Activated T-cell treated with anti-CD3 and anti-CD28 coated beads for 1 hour (primary cell): ENCODE measurements at places on chromosomes 5 and 9.

DNA sequence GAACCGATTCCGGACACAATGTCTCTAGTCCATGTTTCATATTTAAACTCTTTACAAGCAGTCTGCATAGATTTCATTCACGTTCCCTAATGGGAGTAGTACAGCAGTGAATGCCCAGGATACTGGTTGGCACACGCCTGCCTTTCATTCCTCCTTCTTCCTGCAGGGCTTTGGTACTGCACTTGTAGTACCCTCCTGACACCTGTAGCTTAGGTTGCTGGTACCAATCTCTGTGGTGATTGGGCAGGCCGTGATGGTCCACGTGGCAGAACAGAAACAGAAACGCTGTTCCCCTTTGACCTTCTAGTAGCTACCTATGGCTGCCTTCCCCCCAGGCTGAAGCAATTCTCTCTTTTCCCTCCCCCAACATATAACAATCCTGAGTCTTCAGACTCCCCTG, 107.3 kb upstream of the MEGF10 start:
- no peak for DNase-seq

DNA sequence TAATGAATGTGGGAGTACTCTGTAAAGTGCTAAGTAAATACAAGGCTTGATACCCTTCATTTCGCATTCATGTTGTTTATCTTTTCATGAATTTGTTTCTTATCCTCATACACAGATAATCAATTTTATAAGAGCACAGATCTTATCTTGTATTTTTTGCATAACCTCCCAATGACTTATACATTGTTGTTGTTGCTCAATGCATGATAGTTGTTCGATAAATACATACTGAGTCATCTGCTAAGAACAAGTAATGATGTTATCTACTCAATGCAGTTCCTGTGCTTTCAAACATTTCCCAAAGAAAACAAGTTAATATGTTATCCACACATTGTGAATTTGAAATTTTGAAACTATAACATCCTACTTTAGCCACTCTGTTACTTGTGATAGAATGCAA, 60.7 kb downstream of the TAF11L14 start:
- DNase-seq = no peak

DNA sequence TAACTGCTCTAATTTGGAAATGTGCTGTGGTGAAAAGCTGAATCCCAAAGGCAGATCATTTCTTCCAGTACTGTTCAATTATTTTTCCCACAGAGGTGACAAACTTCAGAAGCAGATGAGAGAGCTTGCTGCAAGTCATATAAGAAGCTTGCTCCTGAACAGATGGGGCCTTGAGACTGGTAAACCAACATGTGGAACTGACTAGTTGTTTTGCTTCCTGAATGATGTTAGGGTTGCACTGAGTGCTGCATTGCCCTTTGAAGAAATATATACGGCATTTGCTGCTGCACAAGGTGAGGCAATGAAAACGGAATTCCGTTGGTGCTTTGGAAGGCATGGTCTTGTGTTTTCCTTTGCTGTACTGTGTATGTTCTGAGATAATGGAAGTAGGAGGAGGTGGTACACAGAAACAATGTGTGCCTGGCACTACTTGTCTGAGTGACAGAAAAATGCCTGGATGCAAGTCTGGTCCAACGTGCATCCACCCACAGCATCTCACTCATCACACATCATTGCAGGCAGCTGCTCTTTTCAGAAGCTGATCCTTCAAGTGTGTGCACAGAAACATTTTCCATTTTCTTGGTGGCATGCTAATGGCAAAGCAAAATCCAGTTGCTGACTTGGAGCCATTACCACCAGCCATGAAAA, 76.9 kb downstream of the ANKH start:
- no peak for DNase-seq

DNA sequence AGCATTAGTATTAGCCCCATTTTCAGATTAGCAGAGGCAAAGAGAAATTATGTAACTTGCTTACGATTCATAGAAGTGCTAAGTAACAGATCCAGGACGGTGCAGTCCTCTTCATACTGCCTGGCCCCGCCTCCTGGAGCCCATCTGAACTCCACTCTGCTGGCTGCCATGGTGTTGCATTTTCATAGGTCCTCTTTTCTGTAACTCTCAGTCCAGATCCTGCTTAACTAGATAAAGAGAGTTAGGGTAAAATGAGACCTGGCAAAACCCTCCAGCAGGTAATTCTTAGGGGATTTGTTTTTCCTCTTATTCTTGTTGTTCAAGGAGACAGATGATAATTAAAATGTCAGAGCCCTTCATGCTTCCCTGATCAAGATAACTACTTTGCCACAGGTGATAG, 135.1 kb upstream of the EFNA5 start:
- DNase-seq = no peak

- DNase-seq = no peak
Observed at GRCh38 chr5:74035521-74035937, 409.5 kb downstream of the ARHGEF28 start.

GRCh38 chr5:33372721-33373472, 67.9 kb upstream of the TARS1 start:
- DNase-seq = no peak

- no peak for DNase-seq
Observed at GRCh38 chr9:84027201-84027600, 46.6 kb downstream of the RMI1 start.

DNA sequence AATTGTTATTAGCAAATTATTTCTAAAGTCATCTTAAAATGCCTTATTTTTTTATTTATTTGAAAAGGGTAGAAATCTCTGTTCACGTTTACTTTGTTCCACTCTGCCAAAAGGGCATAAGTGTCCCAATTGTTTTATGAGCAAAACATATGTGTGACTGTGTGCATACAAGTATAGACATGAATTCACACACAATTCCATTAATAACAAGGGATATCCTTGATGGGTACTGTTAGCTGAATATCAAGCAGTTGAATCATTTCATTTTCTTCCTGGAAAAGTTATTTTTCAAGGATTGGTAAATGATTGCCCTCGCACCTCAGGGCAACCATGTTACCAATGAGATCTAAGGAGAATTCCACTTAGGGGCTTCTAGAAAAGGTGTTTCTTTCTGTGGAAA, 92.1 kb upstream of the TAF11L2 start:
- DNase-seq = no peak

DNA sequence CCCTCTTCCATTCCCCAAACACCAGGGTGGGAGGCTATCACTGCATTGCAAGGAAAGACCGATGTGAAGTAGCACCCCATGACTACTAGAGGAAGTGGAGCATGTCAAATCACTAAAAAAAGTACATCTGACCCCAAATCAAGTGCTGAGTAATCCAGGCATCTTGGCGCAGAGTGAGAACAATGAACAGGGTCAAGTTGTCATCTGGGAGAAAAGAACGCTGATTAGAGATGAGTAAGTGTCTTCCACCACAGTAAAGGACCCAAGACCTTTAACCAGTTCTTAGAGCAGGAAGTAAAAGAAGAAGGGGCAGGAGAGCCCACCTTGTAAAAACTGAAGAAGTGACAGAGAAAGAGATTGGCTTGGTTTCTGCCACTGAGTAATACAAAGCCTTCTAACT, 75.0 kb upstream of the RAD23B start:
- no peak for DNase-seq

DNA sequence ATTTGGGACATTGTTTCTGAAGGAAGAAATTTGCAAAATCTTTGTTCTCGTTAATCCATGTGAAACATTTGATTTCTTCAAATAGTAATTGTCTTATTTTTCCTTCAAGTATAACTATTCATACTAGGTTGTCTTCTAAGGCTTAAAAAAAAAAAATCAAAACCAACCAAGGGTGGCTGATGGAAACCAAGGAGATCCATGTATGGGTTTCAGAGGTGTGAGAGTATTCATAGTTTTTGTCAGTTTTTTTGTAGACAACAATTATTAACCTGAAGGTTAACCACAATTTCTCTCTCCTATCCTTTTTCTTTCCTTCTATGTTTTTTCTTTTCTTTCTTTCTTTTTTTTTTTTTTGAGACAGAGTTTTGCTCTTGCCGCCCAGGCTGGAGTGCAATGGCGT, 35.4 kb downstream of the KDM4C start:
- DNase-seq = no peak

GRCh38 chr5:475704-476101, 32.7 kb downstream of the EXOC3 start:
- no peak for DNase-seq

DNA sequence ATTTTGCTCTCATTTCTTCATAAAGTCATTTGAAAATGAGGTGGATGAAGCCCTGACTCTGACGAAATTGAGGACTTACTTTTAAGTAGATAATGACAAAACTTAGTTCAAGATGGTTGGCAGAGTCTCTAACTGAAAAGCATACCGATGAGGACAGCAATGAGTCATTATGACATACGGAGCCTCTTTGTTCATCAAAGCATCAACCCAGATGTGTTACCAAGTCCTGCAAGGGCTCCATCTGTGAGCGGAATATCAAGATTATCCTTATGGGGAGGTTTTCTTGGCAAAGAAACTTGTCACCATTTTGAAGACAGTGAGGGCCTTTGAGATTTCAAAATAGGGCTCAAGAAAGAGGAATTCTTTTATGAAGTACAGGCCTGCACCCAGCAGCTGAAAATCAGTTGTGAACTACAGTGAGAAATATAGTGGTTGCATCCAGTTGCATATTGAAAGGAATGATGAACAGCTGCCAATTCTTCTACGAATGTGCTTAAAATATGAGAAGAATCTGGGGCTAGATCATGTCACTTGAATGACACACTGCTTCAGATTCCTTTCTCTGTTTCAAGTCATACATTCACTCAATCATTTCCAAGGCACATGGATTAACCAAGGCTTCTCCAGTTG, 86.6 kb upstream of the SLC24A2 start:
- no peak for DNase-seq

- DNase-seq = no peak
Observed at GRCh38 chr9:114906922-114907571, 23.3 kb downstream of the TNFSF8 start.

DNA sequence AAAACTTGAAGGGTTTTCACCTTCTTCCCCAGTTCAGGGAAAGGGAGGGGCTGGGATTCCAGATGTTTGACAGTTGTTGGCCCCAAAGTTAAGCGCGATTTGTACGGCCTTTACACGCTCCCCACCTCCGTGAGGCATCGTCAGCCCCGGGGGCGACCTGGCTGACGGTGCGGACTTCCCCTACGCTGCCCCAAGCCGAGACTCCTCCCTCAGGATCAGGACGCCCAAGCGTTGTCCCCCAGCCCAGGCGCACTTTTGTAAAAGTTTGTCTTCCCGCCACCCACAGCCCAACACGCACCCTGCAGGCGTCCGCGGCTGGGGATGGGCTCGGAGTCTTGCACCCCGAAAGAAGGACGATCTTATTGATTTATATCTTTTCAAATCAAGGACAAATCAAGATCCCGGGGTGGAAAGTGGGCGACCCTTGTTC, 713 bp downstream of the MOB3B start:
- DNase-seq = peak; percentile 10

DNA sequence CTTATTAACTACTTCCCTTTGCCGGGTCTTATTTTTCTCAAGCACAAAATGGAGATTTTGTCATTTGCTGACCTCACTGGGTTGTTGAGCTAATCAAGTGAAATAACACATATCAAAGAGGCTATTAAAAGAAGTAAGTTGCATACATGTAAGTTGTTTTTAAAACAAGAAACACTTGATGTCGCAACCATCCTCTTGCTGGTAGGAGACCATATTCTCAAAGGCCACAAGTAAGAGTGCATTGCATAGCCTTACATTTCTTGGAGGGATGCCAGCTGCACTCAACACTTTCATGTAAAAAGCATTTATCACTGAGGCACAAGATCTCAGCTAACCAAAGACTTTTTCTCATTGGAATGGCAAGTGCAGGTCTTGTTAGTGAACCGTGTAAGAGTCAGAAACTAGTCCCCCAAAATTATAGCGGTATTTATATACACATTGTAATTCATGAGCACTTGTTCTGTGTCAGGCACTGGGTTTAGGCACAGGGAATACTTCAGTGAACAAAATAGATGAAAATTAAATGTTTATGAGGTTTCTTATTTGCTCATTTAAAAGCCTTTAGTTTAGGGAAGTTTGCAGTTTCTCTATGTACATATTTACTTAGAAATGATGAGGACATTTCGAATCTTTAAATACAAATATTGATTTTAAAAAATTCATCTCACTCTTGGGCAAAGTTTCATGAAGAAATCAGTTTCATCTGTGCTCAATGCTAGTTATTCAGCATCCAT, 72.0 kb downstream of the ZFAND5 start:
- DNase-seq = no peak

- no peak for DNase-seq
Observed at GRCh38 chr5:113195771-113196170, 219.2 kb downstream of the DCP2 start.

GRCh38 chr5:542319-543311, 18.4 kb upstream of the SLC9A3 start:
- DNase-seq = no peak

- DNase-seq = peak; percentile 2
Observed at GRCh38 chr5:78509884-78510769, 138.4 kb downstream of the LHFPL2 start.

DNA sequence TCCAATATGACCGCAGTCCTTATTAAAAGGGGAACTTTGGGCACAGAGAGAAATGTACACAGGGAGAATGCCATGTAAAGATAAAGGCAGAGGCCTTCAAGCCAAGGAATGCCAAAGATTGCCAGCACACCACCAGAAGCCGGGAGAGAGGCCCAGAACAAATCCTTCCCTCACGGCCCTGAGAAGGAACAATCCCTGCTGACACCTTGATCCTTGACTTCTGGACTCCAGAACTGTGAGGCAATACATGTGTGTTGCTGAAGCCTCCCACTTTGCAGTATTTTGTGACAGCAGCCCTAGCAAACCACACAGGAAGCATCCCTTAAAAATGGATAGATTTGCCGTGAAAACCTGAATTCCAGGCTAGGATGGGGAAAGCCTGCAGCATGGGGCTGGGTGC, 80.0 kb downstream of the MAMDC2 start:
- no peak for DNase-seq

- DNase-seq = no peak
Observed at GRCh38 chr9:122179690-122180074, 20.0 kb downstream of the MORN5 start.

GRCh38 chr9:36576866-36577265, 4.2 kb downstream of the MELK start:
- no peak for DNase-seq

GRCh38 chr5:130964231-130965202, 200.5 kb downstream of the HINT1 start:
- DNase-seq = no peak

- no peak for DNase-seq
Observed at GRCh38 chr9:89234205-89235067, 55.8 kb upstream of the SHC3 start.

GRCh38 chr9:129888293-129889121, 53.2 kb downstream of the USP20 start:
- DNase-seq = peak; percentile 74

GRCh38 chr9:34463098-34463900, 4.7 kb downstream of the DNAI1 start:
- no peak for DNase-seq

DNA sequence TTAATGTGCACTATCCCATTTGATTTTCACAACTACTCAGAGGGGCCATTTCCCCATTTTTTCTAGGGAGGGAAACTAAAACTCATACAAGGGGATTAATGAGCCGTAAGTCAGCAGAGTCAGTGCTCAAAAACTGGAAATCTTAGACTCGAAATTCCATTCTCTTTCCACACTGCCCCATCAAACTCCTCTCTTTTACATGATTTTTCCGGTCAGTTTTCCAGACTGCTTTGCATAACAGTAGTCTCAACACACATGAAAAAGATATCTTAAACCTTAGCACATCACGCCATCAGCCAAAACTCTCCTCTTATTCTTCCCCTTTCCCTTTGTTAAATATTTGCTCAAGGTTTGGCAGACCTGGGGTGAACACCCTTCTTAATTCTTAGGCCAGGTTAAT, 332.0 kb downstream of the RFX3 start:
- DNase-seq = no peak

GRCh38 chr5:35012796-35013195, 35.0 kb downstream of the AGXT2 start:
- DNase-seq = no peak
